Common myeloid progenitor, CD34-positive (primary cell): ENCODE measurements at places on chromosomes 16 and 17.

DNA sequence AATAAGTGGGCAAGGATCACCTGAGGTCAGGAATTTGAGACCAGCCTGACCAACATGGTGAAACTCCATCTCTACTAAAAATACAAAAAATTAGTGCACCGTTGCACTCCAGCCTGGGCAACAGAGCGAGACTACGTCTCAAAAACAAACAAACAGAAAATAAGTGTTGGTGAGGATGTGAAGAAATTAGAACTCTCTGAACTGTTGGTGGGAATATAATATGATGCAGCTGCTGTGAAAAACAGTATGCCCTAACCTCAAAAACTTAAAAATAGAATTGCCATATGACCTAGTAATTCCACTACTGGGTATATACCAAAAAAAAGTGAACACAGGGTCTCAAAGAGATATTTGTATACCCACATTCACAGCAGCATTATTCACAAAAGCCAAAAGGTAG is 26.1 kb downstream of the GLG1 start:
- no peak for DNase-seq

DNA sequence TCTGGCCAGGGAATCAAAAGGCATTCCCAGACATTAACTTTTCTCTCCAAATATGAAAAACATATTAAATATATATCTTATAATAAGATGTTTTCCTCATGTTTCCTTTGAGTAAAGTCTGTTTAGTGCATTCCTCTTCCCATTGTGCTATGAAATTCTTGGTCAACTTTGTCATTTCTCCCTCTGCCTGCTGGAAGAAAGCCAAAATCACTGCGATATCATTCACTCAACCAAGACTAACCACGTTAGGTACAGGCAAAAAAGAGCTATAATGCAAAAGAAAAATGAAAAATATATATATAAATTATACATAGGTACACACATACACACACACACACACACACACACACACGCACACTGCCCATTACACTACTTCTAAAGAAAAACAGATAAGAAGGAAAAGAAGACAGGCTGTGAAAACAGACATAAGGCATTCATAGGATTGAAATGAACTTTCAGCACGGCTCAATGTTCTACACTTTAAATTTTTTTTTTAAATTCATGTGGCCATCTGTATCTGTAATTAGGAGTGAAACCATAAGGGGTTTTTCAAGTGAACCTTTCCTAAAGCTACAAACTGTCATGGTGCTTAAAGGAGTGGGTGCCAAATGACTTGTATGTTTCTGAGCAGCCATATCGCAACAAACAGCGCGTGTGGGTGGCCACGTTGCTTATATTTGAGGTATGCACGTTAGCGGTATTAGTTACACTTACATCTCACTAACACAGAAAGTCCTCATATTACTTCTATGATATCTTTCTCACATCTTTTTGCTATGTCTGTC is 71.6 kb upstream of the PSMD7 start:
- no peak for DNase-seq

GRCh38 chr16:80442779-80443178 is 98.0 kb upstream of the DYNLRB2 start:
- DNase-seq, result no peak

- peak; percentile 52 for DNase-seq
Measured at GRCh38 chr17:43766413-43767052, 7.9 kb upstream of the SOST start.

- DNase-seq, result peak; percentile 82
Measured at GRCh38 chr17:74369221-74369620, 1.9 kb downstream of the GPR142 start.

- no peak for DNase-seq
Measured at GRCh38 chr16:27859020-27859419, 204.5 kb downstream of the GSG1L start.

GRCh38 chr16:75377729-75378386 is 55.4 kb downstream of the CFDP1 start:
- no peak for DNase-seq

DNA sequence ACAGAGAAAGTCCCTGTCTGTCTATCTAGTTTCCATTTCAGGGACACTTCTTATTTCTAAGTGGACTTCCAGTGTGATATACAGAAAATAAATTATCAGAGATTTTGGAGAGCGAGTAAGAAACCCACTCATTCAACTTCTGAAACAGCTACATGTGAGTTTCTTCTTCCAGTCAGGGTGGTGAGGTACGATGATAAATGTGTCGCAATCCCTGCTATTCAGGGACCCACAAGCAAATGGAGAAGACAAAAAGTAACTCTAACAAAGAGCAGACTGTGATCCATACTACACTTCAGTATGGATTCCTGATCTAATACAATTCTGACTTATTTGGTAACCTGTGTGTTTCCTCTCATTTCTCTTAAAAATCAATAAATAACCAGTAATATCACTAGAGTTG is 16.8 kb downstream of the CNTNAP4 start:
- no peak for DNase-seq

GRCh38 chr17:63387656-63388340 is 58.3 kb downstream of the CYB561 start:
- DNase-seq, result no peak

DNA sequence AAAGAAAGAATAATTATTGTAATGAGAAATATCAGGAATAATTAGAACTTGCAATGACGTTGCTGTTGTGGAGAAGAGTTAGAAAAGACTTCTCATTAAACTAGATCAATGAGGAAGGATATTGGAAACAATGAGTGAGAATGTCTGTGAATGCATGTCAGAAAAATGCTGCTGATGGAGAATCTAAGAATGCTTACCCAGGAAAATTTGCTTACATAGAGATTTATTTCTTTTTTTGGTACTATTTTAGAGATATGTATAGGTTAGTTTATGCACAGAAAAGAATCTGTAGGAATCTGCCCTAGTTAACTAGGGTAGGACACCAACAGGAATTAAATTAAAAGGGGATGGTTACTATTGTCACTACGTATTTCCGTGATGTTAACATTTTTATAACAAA is 140.2 kb downstream of the USP31 start:
- no peak for DNase-seq

- DNase-seq, result no peak
Measured at GRCh38 chr17:61875804-61876203, 12.5 kb upstream of the BRIP1 start.

GRCh38 chr16:90072442-90073105 is 4.6 kb downstream of the PRDM7 start:
- DNase-seq, result no peak

DNA sequence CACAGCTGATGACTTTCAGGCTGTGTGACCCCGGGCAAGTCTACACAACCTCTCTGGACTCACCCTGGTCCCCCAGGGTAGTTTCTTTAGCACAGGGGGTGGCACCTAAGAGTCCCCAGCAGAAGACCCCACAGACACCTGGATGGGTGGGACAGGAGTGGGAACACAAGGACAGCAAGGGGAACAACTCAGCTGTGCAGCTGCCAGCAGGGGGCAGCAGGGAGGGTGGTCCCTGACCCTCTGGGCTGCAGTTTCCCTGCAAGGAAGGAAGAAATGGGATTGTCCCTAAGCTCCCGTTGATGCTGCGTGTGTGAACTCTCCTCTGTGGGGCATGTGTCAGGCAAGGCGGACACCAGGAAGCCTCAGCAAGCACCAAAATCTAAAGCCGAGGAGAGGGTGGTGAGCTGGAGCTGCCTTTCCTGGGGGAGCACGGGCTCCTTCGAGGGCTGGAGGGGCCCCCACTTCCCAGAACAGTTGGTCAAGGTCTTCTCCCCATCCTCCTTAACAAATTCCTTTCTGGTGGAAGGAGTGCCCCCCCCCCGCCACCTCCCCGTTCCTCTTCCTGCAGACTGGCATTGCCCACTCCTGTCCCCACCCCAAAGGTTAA is 24.1 kb upstream of the CDH5 start:
- no peak for DNase-seq

GRCh38 chr17:79263191-79263590 is 188.6 kb downstream of the ENGASE start:
- no peak for DNase-seq

DNA sequence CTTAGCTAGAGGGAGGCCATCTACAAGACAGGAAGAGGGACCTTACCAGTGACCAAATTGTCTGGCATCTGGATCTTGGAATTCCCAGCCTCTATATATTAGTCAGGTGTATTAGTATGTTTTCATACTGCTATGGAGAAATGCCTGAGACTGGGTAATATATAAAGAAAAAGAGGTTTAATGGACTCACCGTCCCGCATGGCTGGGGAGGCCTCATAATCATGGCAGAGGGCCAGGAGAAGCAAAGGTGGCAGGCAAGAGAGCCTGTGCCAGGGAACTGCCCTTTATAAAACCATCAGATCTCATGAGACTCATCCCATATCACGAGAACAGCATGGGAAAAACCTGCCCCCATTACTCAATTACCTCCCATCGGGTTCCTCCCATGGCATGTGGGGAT is 500.2 kb downstream of the SHISA9 start:
- DNase-seq, result no peak

GRCh38 chr17:78409191-78409928 is 30.9 kb downstream of the PGS1 start:
- DNase-seq, result no peak

GRCh38 chr16:85995541-85996423 is 96.8 kb downstream of the IRF8 start:
- DNase-seq, result peak; percentile 45

- no peak for DNase-seq
Measured at GRCh38 chr17:39062846-39063680, 88.4 kb downstream of the PLXDC1 start.

GRCh38 chr16:51172368-51172767 is 21.3 kb upstream of the SALL1 start:
- DNase-seq, result no peak

GRCh38 chr17:4822835-4823234 is 10.3 kb upstream of the MINK1 start:
- DNase-seq, result no peak

- DNase-seq, result peak; percentile 30
Measured at GRCh38 chr17:1447052-1447451, 9.0 kb downstream of the CRK start.

- DNase-seq, result no peak
Measured at GRCh38 chr17:73140566-73140965, 24.2 kb upstream of the SSTR2 start.

DNA sequence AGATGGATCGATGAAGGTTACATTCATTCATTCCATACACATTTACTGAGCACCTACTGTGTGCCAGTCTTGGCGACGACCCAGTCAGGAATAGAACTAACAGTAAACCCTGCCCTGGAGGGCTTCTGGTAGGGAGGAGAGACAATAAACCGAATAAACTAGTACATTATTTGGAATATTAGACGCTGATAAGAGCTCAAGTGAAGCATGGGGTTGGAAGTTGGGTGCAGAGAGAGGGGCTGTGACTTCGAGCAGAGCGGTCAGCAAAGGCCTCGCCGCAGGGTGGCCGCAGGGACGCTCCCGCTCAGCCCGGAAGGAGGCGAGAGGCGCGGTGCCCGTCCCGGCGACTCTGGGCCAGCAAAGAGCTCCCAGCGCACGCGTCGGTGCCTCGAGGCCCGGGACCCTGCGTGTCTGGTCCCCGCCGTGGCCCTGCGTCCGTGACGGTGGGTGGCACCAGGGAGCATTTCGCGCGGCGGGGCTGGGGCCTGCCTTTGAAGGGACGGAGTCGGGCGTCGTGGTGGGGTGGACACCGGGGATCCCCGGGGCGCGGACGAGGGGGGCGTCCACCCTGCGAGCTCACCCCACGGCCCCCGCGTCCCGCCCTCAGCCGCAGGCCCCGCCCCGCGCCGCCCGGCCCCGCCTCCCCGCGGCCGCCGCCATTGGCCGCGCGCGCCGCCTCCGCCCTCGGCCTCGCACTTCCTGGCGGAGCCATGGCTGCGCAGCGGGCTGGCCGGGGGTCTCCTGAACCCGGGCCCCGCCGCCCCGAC is at the start of gene KLHL36:
KLHL36 (plus strand) TSS at position 684 of the 767 bp plus-strand sequence. CDS start 2,357 bp downstream, outside the sequence.
- peak; percentile 40 for DNase-seq

DNA sequence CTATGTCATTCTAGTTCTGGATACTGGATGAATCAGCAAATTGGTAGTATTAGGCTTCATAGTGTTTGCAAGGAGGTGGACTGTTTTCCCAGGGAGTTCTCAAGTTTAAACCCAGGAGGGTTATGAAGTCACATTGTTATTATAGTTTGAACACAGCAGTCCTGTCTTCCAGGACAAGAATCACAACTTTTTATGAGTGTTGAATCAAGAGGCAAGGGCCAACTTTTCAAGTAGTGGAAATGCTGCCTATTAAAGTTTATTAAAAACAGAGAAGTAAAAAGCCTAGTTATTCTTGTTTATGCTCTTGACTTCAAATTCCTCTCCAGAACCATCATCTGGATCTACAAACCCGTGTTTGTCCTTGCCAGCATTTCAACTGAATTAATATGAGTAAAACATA is 86.3 kb upstream of the GOT2 start:
- no peak for DNase-seq
